BE2C (cell line): ENCODE measurements at places on chromosomes 2 and 18.

GRCh38 chr18:9726175-9726574 lies 18.1 kb downstream of the RAB31 start:
- DNase-seq, result no peak

- DNase-seq, result no peak
Observed at GRCh38 chr18:27223526-27224291, 38.6 kb upstream of the CHST9 start.

DNA sequence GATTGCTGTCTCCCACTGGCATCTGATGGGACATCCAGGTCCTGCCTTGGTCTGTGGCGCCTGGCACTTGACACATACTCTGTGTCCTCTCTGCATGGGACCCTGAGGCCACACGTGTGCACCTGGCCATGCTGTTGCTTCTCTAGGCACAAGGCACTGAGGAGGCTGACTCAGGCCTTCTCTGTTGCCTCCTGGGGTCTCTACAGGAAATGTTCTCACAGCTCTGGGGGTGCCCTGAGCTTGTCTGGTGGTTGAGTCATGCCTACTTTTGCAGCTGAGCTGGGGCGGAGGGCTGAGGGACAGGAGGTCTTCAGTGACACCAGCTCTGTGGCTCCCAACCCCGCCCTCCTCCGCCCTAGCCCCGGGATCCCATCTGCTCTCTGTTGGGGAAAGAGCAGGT lies 207.0 kb upstream of the HS6ST1 start:
- DNase-seq, result no peak

DNA sequence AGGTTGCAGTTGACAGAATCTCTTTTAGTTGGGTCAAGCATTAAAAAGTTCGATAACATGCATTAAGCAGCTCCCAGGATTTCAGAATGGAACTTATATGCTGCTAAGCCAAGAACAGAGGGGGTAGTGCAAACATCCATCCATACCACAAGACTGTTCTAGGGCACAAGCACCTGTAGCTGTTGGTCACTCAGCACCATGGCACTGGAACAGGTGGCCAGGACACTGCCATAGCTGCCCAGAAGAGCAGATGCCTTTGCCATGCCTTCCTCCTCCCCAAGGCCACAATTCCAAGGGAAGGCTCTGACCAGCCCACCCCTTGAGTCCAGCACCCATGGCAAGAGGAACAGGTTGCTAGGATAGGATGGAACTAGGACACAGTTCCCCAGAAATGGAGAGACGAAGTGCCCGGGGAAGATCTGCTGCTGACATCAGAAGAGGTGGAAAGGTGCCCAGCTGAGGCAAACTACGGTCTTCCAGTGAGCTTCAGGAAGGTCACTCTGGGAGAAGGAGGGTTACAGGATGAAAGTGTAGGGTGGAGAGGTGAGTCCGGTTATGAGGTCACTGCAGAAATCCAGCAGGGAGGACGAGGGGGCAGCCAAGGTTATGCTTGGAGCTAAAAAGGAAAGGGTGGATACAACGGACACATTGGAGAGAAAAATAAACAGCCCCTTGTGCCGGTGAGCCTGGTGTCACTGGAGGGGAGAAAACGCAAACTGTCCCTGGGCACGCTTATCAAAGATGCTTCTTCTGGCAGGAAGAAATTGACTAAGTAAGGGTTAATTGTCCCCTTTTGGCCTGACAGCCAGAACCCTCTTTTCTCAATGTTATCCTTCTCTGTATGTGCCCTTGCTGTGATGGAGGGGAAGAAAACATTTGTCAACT lies 41.9 kb downstream of the C1QL2 start:
- no peak for DNase-seq

GRCh38 chr2:129709956-129710598 lies 269.4 kb upstream of the RAB6C start:
- no peak for DNase-seq

DNA sequence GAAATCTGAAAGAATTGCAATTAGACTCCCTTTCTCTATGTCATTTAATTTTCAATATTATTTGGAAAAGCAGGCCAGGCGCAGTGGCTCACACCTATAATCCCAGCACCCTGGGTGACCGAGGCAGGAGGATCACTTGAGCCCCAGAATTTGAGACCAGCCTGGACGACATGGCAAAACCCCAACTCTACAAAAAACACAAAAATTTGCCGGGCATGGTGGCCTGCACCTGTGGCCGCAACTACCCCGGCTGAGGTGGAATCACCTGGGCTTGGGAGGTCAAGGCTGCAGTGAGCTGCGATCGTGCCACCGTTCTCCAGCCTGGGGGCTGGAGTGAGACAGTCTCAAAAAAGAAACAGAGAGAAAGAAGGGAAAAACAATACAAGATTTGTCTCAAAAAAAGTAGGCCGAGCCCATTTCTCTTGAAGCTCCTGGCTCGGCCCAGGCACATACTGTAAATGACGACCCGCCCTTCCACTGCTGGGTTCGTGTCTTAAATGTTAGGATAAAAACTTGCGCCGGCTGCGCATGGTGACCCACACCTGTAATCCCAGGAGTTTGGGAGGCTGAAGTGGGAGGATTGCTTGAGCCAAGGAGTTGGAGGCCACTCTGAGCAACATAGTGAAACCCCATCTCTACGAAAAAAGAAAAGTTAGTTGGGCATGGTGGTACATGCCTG lies 31.1 kb upstream of the GPC1 start:
- DNase-seq, result no peak
